ENCODE measurements at places on chromosomes 16 and 17.

DNA sequence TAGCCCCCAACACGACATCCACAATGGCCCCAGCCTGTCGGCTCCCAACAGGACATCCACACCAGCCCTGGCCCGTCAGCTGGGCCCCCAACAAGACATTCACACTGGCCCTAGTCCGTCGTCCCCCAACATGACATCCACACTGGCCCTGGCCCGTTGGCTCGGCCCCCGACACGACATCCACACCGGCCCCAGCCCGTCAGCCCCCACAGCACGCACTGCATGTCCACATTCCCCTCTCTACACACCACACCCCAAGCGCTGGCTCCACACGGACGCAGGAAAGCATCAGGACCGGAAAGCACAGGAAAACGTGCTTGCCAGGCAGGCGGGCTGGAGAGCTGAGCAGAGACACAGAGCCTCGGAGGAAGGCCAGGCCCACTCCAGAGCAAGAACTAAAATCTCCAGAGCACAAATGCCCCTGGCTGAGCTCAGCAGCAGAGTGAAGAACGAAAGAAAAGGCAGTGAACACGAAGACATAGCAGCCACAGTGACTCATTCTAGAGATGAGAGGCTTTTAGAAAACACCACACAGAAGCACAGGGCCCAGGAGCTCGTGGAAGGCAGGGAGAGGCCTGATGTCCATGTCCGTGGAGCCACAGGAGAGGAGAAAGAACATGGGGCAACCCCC lies 50.6 kb downstream of the LMF1 start:
- DNase-seq, result no peak

- no peak for DNase-seq
Observed at GRCh38 chr16:14289692-14290340, 218.7 kb downstream of the MRTFB start.

DNA sequence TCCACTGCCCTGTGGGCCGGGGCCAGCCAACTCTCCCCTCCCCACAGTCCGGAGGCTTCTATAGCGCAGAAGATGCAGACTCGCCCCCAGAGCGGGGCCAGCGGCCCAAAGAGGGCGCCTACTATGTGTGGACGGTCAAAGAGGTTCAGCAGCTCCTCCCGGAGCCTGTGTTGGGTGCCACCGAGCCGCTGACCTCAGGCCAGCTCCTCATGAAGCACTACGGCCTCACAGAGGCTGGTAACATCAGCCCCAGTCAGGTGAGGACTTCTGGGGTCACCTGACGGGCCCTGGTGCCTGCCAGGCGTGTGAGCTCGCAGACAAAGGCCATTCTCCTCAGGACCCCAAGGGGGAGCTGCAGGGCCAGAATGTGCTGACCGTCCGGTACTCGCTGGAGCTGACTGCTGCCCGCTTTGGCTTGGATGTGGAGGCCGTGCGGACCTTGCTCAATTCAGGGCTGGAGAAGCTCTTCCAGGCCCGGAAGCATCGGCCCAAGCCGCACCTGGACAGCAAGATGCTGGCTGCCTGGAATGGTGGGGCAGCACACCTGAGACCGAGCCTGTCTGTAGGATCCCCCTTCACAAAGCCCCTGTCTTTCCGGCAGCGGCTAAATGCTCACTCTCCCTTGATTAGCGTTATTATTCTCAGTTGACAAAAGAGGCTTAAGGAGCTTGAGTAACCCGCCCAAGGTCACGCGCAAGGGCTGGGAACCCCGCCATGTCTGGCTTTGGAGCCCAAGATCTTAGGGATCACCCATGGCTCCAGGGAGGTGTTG lies 3.9 kb downstream of the SPATA20 start:
- peak; percentile 66 for DNase-seq

DNA sequence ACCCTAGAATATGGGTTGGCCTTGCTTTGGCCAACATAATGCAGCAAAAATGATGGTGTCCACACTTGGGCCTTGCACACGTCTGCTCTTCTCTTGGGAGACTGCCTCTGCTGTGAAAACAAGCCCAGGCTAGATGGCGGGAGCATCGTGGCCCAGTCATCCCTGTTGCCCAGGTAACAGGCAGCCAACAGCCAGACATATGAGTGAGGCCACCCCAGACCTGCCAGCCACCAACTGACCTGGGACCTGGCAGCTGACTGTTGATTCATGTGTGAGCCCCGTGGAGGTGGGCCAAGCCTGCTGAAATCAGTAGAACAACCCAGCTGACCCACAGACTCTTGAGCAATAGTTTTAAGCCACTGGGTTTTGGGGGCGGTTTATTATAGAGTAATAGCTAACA lies 39.4 kb upstream of the CDH3 start:
- no peak for DNase-seq

DNA sequence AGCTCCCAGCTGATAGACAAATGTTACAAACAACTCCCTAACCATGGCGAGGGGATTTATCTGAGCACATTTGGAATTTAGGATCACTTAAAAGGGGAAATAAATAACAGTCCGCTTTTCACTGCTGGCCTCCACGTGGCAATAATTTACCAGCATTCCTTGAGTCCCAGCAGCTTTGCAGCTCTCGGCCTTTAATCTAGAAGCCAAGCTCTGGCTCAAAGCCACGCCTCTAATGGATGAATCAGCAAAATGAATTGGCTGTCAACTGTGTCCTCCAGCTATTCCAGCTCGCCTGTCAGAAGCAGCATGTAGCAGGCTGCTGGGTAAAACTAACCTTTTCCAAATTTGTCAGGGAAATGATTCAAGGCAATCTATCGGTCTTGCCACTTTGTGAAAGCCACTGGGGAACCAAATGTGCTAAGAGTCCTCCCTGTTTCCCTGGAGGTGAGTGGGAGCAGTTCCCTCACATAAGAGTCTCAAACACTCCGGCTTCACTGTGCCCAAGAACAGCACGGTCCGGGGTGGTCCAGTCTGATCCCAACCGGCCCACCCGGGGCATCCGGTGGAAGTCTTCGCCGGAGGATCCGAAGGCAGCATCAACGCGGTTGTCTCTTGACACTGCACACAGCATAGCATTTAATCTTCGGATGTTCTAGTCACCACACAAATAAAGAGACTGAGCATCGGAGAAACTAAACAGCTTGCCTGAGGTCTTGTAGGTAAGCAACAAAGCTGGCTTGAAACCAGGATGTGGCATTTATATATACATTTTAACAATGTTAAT lies 143.3 kb downstream of the PARN start:
- DNase-seq, result no peak

DNA sequence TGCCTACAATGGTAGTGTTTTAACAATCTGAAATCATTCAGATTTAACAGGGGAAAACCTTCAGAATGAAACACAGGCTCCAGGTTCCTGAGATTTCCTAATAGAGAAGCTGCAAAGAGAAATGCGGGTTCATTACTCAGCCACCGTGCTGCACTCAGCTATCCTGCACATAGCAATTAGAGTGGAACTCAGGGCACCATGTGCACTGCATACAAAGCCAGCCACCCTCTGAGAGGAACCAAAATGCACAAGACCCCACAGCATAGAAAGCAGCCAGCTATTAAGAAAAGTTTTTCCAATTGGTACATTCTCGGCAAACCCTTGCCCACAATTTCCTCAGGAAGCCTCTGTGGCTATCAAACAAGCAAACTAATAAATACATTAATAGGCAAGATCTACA lies 37.4 kb downstream of the TOM1L2 start:
- DNase-seq, result no peak

DNA sequence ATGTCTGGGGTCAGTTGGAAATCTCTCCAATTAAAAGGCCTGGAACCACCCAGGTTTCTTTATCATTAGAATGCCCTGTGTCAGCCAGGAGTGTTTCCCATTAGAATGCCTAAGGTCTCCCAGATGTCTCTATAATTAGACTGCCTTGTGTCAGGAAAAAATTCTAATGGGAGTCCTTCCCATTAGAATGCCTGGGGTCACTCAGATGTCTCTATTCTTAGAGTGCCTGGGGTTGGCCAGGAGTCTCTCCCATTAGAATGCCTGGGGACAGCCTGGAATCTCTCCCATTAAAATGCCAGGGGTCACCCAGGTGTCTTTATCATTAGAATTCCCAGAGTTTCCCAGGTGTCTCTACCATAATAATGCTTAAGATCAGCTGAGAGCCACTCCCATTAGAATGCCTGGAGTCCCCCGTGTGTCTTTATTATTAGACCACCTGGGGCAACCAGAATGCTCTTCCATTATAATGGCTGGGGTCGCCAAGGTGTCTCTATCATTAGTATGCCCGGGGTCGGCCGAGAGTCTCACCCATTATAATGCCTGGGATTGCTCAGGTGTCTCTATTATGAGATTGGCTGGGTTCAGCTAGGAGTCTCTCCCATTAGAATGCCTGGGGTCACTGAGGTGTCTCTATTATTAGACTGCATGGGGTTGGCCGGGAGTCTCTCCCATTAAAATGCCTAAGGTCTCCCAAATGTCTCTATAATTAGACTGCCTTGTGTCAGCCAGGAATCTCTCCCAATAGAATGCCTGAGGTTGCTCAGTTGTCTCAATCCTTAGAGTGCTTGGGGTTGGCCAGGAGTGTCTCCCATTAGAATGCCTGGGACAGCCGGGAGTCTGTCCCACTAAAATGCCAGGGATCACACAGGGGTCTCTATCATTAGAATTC lies 2254.6 kb downstream of the TP53TG3F start:
- no peak for DNase-seq

DNA sequence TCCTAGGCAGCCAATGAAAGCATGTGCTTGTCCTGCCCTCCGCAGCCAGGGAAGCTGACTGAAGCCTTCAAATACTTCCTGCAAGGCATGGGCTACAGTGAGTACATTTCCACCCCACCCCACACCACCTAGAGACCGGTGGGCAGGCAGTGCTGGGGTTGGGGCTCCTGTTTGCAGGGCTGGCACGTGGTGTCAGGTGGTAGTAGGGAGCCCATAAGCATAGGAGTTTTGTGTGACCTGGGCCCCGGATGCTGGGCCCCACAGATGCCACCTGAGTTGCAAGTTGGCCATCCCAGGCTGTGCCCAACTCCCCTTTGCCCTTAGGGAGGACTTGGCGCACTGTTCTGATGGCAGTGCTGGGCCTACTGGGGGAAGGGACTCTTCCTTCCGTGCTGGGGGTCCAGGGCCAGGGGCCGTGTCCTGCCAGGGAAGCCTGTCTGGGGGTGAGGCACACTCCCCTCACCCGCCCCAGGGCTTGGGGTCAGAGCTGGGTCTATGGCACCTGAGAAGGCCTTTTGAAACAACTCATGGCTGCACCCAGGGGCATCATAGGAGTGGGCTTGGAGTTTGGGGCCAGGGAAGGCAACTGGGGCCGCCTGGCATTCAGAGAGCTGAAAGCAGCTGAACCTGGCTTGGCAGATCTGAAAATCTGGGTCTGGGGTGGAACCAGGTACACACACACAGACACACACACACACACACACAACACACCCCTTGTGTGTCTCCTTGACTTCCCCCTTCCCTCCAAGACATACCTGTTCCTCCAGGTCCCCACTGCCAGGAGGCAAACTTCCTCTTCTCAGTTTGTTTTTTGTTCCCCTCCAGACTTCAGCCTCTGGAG lies 5.8 kb upstream of the SETD6 start:
- no peak for DNase-seq

GRCh38 chr16:58578642-58579041 lies 51.0 kb downstream of the CNOT1 start:
- DNase-seq, result no peak

DNA sequence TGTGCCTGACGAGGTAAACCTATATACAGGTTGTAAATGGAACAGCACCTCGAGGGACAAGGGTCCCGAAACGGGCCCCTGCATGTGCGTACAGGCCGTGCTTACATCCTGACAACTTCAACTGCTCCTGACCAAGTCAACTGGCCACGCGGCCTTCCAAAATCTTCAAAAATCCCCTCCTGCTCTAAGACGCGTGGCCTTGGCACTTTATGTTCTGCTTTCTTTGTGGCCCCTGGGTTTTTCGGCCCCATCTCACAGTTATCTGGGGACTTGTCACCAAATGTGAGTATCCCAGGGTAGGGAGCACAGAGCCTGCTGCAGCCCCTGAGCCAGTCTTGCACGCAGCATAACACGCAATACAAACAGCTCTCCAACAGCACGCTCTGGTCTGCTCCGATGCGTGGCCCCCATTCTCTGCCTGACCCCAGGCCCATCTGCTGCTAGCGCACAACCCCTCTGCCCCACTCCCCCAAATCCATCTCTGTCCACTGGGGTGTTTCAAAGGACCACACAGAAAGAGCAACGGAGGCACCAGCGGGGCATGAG lies 659 bp downstream of the RPH3AL start:
- no peak for DNase-seq

DNA sequence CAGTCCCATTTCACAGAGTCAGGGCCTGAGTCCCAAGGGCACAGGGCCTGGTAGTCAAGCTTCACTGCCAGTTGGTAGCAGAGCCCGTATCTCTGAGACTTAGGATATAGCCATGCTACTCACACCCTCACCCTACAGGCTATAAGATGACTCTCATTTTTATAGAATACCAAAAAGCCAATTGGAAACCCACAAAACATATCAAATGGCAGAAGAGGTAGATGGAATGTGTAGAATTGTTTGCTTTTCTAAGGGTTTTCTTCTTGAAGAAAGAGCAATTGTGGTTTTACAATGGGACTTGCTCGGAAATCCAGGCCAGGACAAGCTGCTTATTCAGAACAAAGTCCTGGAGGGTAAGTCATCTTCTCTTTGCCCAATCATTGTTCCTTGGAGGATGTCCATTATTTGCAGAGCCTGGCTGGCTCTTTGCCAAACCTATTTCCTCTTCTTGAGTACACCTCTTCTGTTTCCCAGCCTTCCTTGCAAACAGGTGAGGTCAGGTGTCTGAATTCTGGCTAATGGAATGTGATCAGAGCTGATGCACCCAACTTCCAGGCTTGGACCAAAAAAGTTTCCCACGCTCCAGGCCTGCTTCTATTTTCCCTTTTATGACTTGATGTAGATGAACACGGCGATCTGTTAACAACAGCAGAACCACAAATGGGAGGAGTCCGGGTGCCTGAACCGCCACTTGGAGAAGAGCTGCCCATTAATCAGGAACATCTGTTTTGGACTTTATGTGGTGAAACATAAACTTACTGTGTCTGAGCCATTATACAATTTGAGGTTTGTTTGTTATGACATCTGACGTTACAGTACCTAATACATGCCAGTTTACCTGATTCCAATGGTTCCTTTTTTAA lies 16.9 kb upstream of the CCL22 start:
- DNase-seq, result no peak

- DNase-seq, result no peak
Observed at GRCh38 chr17:33121756-33122155, 130.1 kb downstream of the SPACA3 start.

GRCh38 chr17:32515677-32516383 lies 29.0 kb downstream of the CDK5R1 start:
- no peak for DNase-seq

DNA sequence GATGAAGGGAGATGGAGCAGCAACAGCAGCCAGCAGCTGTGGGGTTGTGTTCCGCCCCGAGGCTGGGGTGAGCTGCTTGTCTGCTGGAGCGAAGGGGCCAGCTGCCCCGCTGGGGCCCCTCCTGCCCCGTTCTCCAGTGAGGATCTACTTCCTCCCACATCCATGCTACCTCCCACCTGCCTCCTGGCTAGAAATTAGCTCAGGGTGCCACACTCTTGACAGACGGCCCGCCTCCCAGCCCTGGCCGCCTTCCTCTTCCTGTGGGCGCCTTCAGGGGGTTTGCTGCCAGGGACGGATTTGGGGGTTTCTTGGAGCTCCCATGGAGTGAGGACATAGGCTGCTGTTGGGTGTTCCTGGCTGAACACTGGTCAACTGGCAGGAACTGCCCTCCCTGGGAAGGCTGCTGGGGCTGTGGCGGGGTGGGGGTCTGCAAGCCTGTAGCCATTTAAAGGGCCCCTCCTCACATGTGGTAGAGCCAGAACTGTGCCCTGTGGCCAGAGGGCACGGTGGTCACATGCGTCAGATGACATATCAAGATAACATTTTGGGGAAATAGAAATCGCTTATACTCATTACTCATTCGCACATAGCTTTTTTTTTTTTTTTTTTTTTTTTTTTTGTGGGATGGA lies 13.1 kb downstream of the TBC1D24 start:
- no peak for DNase-seq
